Thyroid gland (tissue), 4 donors: ENCODE measurements at places on chromosomes 2 and 18. TPM values are rescaled to one million over a fixed set of nuclear protein-coding genes. Genes with fewer than 3 reads are reported as not detected.

- H3K36me3 ChIP-seq, result no peaks in the 10 kb centered on the region
- H3K27me3 ChIP-seq, result no peaks in the 10 kb centered on the region
- no peak overlapping the region for H3K4me3 ChIP-seq
These were observed 378.9 kb downstream of the NBAS start for GRCh38 chr2:15182275-15182674.

Gene COL4A3
- 59.7 TPM for total RNA-seq

- no peak overlapping the region for H3K27ac ChIP-seq
- H3K27me3 ChIP-seq, result no peaks in the 10 kb centered on the region
- H3K4me3 ChIP-seq, result no peak overlapping the region
- no peaks in the 10 kb centered on the region for H3K4me1 ChIP-seq
- peaks cover 24% of the 10 kb centered on the region for H3K36me3 ChIP-seq
These were observed 58.3 kb upstream of the KCNG2 start for GRCh38 chr18:79739440-79739778.

- H3K27ac ChIP-seq, result no peak overlapping the region
- DNase-seq, result no peak
- H3K4me1 ChIP-seq, result no peaks in the 10 kb centered on the region
- no peak overlapping the region for H3K4me3 ChIP-seq
- H3K36me3 ChIP-seq, result no peaks in the 10 kb centered on the region
- no peaks in the 10 kb centered on the region for H3K27me3 ChIP-seq
These were observed 13.9 kb upstream of the GYPC start for GRCh38 chr2:126642031-126642430.
